Stimulated activated CD4-positive, alpha-beta T cell treated with anti-CD3 and anti-CD28 coated beads, Interleukin-1b, Interleukin-23, amount 100 ng/mL, for 48 hours (primary cell): ENCODE measurements at places on chromosomes 5 and 9.
A peak's percentile ranks its signal among the peaks of the same experiment; 100 is the strongest.

DNA sequence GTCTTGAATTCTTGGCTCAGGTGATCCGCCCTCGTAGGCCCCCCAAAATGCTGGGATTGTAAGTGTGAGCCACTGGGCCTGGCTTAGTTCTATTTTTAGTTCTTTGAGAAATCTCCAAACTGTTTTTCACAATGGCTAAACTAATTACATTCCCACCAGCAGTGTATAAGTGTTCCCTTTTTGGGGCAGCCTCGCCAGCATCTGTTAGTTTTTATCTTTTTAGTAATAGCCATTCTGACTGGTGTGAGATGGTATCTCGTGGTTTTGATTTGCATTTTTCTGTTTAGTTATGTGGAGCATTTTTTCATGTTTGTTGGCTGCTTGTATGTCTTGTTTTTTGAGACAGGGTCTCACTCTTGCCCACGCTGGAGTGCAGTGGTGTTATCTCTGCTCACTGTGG, 28.2 kb downstream of the CNOT6 start:
- DNase-seq: no peak

DNA sequence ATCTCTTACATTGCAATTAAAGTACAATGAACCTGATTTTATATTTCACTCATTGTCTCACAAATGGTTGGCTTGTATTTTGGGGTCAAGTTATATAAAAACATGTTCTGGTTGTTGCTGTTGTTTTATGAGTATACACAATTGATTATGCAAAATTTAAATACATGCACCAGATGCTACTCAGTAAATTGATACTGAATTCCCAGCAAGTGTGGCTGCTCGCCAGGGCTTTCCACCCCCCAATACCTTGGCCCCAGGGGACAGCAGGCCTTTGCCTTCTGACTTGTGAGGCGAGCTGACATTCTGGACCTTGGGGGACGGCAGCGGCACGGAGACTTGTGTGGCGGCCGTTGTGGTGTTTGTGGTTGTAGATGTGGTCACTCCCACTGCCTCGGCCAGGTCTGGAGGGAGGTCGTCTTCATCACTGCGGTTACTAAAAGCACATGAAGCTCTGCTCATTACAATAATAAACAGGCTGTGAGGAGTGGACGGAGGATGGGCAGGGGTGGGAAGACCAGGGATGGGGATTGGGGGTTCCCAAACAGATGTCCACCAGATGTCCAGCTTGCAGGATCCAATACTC, 27.0 kb upstream of the FRRS1L start:
- DNase-seq: no peak

DNA sequence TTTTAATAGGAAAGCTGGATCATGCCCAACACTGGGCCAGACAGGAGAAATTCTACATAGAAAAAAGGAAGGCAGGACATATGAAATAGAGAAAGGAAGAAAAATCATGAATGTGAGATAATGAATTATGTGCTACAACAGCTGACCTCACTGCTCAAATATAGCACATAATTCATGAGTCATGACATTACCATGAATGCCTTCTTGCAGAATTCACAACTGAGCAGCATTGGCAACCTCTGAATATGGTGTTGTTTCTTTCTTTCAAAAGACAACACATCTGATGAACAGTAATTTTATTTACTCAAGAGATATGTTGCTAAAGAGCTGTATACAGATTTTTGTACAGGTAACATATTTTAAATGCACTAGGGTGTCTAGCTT, 34.4 kb downstream of the APBA1 start:
- DNase-seq: no peak

- DNase-seq: peak; percentile 10
Observed at GRCh38 chr9:27353474-27354229, 56.7 kb upstream of the EQTN start.

- no peak for DNase-seq
Observed at GRCh38 chr9:71990466-71990865, 69.9 kb downstream of the C9orf57 start.

DNA sequence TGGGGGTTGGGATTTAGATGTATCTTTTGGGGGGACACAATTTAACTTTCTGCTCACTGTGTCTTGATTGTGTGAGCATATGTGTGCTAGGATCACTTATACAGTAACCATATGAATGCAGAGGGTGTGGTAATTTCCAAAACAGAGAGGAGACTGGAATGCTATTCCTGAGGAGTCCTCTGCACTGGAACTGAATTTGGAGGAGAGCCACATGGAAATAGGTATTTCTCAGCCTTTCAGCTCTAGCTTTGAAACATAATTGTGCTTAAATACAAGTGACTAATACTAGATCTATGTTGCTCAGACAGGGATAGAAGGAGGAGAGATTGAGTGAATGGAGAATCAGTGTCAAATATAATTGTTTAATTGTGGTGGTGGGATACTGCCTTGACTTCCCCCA, 45.5 kb downstream of the FOCAD start:
- DNase-seq: no peak

DNA sequence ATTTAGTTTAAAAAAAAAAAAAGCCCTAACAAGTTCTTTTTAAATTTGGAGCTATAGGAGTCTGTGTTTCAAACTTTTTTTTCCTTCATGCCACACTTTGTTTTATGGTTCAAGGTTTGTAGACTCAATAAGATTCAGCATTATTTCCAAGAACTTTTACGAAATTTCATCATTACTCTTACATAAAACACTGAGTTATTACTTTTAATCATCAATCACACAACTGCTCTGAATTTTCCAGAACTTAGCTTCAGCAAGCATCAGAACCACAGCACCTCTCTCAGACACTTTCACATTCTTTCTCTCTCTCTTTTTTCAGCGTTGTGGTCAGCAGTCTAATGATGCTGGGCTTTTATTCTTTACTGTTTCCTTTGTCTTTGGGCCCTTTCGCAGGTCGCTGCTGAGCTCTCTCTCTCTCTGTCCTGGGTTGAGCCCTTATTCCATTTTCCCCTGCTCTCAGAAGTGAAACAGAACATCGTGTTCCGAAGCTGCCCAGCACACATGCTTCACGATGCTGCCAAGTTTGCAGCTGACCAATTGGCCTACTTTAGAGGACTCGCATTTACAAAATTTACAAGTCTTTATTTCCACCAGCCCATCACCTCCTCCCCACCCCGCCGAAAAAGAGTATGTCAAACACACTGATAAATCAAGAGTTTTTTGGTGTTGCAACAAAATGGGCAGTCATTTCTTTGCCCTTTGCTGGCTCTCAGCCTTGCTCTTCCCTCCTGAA, 44.6 kb upstream of the PIK3R1 start:
- no peak for DNase-seq

DNA sequence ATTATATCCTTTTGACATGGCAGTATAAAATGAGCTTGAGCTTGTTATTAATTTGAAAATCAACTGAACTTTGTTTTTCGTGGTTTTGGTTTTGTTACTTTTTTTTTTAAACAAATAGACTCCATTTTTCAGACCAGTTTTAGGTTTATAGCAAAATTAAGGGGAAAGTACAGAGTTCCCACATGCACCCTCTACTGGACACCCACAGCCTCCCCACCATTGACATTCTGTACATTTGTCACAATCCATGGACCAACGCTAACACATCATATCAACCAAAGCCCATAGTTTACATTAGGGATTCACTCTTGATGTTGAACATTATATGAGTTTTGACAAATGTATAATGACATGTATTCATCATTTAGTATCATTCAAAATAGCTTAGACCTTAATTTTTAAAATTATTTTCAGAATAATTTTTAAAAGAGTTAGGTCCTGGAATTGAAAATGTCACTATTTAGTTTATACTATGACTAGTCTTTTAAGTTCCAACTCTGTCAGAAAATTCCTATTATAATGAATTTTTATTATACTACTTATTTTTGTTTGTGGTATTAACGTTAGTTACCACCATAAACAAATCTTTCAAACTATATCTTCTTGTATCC, 35.3 kb upstream of the JMY start:
- DNase-seq: no peak

DNA sequence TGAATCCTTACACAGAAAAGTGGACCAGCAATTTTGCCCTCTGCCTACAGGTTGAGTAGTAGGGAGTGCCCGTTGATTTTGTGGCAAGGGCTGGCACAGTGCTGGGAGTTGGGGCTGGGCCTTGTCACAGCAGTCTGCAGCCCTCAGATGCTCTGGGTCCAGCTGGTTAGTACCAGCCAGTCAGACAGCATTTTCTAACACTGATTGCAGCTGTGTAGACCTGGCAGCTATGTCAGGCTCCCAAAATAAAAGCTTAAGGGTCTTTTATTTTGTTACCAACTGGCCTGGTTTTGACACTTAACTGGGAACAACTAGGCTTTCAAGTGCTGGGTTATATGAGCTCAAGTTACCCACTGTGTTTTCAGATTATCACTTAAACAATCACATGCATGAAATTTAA, 57.7 kb downstream of the MAT2B start:
- no peak for DNase-seq

- DNase-seq: no peak
Observed at GRCh38 chr9:27019589-27019988, 14.1 kb upstream of the LRRC19 start.

GRCh38 chr5:37751227-37751626, 88.6 kb downstream of the GDNF start:
- DNase-seq: no peak

DNA sequence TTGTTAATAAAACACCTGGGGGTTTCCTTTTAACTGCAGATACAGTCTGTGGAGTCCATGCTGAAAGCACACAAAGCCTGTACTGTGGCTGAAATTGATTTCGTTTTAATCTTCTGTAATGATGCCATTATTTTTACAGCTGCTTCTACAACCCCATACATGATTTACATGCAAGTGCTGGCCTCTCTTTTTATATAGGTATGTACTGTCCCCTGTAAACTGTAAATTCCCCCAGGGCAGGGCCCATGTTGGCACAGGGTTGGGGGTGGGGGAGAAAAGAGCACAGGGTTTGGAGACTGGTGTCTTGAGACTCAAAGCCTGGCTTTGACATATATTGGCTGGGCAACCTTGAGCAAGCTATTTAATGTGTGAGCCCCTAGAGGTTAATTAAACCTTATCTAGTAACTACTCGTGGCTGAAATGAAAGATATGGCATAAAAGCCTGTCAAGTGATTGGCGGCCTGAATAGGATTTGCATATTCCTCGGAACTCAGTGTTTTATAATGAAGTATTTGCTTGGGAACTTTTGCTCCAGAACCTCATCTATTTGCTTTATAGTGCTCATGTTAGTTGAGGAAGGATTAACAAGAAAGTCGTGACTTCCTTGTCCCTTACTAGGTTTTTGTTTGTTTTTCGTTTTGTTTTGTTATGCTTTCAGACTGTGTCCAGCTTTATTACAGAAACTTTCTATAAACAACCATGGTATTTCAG, 34.0 kb downstream of the KLF4 start:
- no peak for DNase-seq

DNA sequence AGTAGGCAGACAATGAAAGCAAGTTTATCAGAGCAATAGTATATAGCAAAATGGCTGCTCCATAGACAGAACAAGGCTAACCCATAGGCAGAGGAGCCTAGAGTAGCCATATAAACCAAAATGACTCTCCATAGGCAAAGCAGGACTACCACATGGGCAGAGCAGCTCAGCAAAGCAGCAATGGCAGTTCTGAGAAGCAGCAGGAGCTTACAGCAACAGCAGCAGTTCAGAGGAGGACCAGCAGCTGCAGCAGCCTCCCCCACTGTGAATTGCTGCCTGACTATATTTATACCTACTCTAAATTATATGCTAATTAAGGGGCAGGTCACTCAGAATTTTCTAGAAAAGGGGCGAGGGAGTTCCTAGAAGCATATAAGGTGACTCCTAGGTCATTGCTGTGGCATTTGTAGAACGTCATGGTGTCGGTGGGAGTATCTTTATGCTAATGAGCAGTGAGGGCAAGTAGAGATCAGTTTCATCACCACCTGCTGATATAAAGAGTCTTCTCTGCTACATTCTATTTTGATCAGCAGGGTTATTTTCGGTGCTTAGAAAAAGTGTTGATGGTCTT, 1115.5 kb downstream of the DTWD2 start:
- DNase-seq: no peak

DNA sequence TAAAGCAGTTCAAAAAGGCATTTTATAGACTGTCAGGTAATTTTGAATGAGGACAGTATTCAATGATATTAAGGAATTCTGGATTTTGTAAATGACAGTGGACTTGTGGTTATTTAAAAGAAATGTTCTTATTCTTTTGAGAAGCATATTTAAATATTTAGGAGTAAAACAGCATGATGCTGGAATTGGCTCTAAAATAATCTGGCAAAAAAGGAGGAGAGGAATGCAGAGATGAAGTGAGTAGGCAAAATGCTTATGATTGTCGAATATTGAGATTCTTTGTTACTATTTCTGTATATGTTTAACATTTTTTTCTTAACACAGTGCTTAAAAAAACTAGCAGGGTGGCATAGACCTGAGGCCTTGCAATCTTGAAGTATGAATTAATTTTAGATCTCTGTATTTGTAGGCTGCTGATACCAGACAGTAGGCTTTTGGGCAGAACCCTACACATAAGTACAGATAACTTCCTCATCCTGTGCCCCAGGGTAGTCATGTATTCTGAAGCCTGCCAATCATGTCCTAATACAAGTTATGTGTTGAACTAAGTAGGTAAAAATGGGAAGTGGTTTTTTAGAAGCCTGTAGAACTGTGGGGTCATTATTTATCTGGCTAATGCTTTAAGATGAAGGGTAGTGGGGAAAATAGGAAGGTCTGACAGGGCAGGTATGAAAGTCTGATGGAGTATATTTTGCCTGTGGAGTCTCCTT, 9.4 kb downstream of the CD180 start:
- no peak for DNase-seq

- no peak for DNase-seq
Observed at GRCh38 chr5:65102371-65102975, 333.7 kb downstream of the CWC27 start.
